ENCODE measurements at places on chromosomes 7 and 10. TPM values are rescaled to one million over a fixed set of nuclear protein-coding genes. Genes with fewer than 3 reads are reported as not detected.

The GPC2 gene
- 44.8 TPM for total RNA-seq

The SFTPA1 gene
- total RNA-seq: not detected

The TYW1B gene
- 11.5 TPM for total RNA-seq

The NSUN6 gene
- 14.4 TPM for total RNA-seq

The TMEM229A gene
- total RNA-seq: 0.75 TPM

The ERVW-1 gene
- not detected for total RNA-seq

The MDFIC gene
- 11.4 TPM for total RNA-seq

The CLDN4 gene
- 28.0 TPM for total RNA-seq

The DRGX gene
- total RNA-seq: not detected

The TEX47 gene
- not detected for total RNA-seq

The MYO3A gene
- 5.3 TPM for total RNA-seq

The PLCE1 gene
- 0.06 TPM for total RNA-seq

The MSS51 gene
- 1.9 TPM for total RNA-seq

The GRM8 gene
- 2.8 TPM for total RNA-seq

The FANK1 gene
- not detected for total RNA-seq

The PHYHIPL gene
- 0.48 TPM for total RNA-seq

The NEURL1 gene
- total RNA-seq: 0.73 TPM

The SLC26A3 gene
- not detected for total RNA-seq

The GIMAP5 gene
- not detected for total RNA-seq

The UNCX gene
- not detected for total RNA-seq

The FAM3C gene
- total RNA-seq: 71.5 TPM

The CNTNAP2 gene
- 69.1 TPM for total RNA-seq

The BMPER gene
- 0.69 TPM for total RNA-seq

Data from H1 (cell line).